ENCODE measurements at places on chromosomes 2 and 18.

DNA sequence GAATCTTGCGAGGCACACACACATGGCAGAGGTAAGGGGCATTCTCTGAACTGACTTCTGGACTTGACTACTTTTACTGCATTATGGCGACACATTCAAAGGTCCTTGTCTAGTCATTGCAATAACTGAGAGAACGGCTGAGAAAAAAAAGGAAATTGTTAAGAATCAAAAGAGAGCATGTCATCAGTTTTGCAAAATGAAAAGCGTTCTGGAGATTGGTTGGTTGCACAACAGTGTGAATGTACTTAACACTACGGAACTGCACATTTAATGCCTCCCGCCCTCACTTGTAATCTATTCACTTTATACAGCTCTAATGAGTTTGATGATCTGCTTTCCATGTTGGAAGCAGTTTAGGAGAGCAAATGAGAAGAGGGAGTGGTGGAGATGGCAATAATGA, 68.5 kb upstream of the NFU1 start:
- DNase-seq = no peak

- DNase-seq = no peak
Measured at GRCh38 chr2:52724585-52724984, 1043.0 kb upstream of the CHAC2 start.

GRCh38 chr2:30358842-30359241, 88.2 kb upstream of the LCLAT1 start:
- no peak for DNase-seq

- no peak for DNase-seq
Measured at GRCh38 chr18:36066686-36067054, 689 bp downstream of the RPRD1A start.

DNA sequence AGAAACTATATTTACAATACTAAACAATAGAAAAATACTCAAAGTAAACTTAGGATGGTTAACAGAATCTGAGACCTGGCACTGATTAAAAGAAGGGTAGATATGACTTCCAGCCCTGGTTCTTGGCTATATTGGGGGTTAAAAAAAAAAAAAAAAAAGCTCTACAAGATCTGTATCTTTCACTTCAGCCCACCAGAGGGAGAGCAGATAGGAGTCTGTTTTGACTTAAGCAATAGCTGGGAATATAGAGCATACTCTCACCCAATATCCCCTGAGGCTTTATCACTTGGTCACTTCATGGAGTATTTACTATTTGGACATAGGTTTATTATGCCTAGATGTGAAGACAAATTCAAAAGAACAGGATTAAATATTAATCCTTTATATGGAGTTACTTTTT, 598.9 kb upstream of the LINC00305 start:
- DNase-seq = no peak

DNA sequence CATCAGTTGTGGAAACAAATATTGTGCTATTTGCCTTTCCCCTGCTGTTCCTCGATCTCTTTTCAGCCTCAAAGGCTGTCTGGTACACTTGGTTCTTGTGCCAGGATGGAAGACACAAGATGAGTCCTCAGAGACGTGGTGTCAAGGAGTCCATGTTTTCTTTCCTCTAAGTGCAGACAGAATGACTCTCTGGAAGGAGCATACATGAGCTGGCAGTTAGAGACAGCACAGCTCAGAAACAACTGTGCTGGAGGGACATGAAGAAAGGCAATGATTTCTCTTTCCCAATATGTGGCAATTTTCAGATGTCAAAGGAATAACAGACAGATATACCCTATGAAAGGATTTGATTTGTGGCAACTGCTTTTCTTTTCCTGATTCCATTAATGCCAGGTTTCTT, 162.2 kb downstream of the AFF3 start:
- DNase-seq = no peak

GRCh38 chr2:137229834-137230233, 464.5 kb downstream of the THSD7B start:
- DNase-seq = no peak

- peak; percentile 24 for DNase-seq
Measured at GRCh38 chr2:53490659-53491058, 276.9 kb upstream of the CHAC2 start.

DNA sequence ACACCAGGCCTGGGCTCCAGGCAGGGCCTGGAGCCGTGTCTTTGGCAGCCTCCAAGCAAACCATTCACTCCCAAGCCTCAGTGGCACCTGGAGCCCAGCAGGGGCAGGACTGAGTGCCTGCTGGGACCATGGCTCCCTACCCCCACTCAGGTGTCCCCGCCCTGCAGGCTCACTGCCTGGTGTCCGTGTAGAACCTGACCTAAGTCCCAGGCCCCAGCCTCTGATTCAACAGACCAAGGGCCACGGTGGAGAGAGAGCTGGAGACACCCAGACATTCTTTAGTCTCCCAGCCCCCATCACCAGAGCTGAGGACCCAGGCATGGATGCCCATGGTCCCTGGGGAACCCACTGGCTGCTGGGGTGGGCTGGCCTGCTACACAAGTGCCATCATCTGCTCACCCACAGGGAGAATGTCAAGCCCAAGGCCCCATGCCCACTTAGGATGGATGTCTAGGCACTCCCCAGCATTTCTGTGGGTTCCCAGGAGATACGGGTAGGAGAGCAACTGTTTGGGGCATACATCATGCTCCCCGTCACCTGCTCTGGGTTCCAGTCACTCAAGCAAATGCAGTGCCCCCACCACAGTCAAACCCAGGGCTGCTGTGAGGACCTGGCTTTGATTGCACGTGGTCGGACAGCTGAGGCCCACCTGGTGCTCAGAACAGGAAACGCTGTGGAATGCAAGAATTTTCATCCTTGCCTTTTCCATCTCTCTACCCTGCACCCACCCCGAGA, 42.9 kb upstream of the ATG16L1 start:
- no peak for DNase-seq

GRCh38 chr2:225137971-225138370, 95.7 kb upstream of the DOCK10 start:
- no peak for DNase-seq

DNA sequence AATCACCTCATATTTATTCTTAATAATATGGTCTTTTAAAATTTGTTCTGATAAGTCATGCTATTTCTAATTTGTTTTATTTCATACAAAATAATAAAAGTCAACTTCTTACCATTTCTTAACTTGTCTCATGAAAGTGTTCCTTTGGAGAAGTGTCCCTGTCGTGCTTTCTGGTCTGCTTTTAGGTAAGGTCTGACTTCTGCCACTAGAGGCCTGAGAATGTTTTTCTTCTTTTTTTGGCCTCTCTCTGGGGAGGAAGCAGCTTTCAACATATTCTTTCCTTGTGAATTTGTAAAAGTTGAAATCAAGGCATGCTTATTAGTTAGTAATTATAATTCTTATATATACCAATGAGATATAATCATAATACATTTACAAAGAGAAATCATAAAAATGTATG, 39.4 kb downstream of the MAP2 start:
- no peak for DNase-seq

DNA sequence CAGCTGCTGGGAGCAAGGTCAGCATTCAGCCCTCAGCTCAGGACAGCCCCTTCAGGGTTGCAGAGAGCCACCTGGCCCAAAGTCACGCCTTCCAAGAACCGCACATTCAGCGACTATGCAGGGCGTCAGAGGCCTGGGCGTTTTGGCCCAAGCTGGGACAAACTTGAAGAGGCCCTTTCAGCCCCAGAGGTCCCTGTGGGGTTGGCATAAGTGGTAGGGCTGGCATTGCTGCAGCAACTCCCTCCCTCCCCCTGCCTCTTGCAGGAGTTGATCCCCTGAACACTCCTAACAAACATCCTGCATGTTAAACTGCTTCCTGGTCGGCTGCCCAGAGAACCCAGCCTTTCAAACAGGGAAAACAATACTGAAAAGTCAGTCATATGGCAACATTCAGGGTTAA, 192.9 kb upstream of the SMAD2 start:
- peak; percentile 30 for DNase-seq

DNA sequence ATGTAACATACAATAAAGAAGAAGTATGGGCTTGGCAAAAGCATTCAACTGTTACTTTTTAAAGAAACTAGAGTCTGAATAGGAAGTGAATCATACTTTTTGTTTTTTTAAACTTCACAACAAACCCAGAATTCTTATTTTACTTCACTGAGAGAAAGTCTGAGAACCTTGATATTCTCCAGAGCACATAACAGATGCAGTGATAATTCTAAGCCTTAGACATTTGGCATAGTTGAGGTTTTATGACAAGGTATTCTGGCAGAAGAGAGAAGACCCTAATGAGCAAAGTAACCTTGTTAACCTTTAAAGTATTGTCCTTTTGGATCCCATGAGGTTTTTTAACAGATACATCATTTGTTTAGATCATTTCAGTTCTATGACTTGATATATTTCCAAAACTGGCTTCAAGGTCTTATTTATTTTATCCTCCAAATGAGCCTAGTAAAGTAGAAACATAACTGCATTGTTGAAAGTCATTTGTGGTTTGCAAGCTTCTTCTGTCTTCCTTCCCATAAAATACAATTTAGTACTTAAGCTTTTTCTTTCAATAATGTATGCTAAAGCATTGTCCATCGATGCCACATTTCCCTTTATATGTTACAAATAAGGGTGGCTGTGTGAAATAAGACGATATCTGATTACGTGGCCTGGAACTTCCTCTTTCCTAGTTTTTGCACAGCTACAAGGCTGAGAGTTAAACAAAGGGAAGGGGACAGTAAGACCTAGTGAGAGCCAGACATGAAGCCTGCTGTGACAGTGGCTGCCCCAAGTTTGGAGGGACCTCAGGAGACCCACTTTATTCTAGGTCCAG, 86.1 kb upstream of the ITPRID2 start:
- DNase-seq = no peak

- no peak for DNase-seq
Measured at GRCh38 chr2:19369341-19369955, 11.0 kb upstream of the OSR1 start.

- no peak for DNase-seq
Measured at GRCh38 chr2:235200216-235200615, 248.4 kb downstream of the SH3BP4 start.

GRCh38 chr18:78698914-78699313, 280.7 kb upstream of the SALL3 start:
- DNase-seq = no peak

- no peak for DNase-seq
Measured at GRCh38 chr18:68928762-68929675, 131.1 kb downstream of the CCDC102B start.

- DNase-seq = no peak
Measured at GRCh38 chr2:27638037-27638637, 9.3 kb downstream of the GPN1 start.

All from C1 segment of cervical spinal cord (tissue), 14 donors.